Stimulated activated CD4-positive, alpha-beta T cell treated with anti-CD3 and anti-CD28 coated beads, Interleukin-15, amount 100 ng/mL, for 1 hour (primary cell): ENCODE measurements at places on chromosomes 4 and X.

DNA sequence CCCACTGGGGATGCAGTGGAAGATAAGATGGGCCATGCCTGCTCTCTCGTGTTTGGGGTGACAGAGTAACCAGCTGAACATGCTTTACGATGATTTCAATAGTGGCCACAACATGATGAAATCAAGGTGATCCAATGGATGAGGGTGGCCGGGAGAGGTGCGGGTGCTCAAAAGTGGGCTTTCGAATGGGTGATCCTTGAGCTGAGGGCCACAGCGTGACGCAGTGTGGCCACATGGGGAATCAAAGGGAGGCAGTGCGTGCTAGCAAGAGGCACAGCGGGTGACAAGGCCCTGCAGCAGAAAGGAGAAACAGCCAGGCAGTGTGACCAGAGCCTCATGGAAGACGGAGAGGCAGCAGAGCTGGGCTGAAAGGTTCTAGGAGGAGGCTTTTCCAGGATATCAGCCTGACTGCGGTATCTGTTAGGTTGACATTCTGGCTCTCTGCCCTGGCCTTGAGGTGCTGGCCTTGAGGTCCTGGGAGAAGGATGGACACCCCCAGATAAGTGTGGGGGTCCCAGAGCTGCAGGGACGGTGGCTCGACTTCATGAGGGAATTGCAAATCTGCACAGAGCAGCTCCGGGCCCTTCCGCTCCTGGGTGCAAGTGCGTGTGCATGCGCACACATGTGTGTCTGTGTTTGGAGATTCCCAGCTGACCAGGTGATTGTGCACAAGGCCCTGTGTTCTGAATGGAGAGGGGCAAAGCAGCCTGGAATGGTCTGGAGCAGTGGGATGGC, 38.0 kb upstream of the GPR78 start:
- DNase-seq = no peak

- no peak for DNase-seq
Measured at GRCh38 chr4:2277956-2278355, 16.0 kb upstream of the MXD4 start.

DNA sequence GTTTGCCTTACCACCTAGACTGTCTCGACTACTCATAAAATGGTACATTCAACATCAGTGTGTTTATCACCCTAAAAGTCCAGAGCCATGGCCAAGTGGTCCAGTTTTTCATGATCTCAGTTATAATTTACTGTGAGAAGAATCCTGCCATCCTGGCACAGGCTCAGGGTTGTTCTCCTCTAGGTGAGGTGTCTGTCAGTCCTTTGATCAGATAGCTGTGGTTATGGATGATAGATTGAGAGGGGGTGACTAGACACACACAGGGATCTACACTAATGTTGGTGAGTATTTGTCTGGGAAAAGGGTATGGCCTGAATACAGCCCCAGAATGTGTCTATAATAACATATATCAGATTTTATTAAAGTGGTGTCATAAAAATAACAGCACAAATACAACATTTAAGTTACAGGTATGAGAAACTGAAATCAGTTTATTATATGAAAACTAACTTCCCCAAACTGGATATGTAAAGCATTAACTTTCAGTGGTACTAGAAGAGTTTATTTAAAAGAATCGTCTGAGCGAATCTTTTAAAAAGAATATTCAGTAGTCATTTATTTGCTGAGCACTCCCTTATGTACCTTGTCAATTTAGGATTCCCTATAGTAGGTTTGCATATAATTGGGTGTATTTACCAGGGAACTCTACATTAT, 93.3 kb downstream of the STIM2 start:
- no peak for DNase-seq

- DNase-seq = no peak
Measured at GRCh38 chr4:137253949-137254348, 278.3 kb downstream of the PCDH18 start.

DNA sequence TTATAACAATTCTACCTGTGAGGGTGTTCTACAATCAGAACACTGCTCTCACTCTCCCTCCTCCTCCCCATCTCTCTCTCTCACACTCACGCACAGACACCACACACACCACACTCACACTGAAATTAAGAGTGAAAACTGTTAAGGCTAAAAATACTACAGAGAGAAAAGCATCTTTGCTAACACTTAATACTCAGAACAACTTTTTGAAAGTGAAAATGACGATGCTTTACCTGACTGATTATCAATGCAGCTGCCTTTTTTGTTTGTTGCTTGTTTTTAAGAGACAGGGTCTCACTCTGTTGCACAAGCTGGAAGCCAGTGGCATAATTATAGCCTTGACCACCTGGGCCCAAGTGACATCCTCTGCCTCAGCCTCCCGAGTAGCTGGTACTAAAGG, 222.4 kb downstream of the APBB2 start:
- no peak for DNase-seq

GRCh38 chr4:13920111-13920875, 292.8 kb upstream of the BOD1L1 start:
- DNase-seq = no peak

DNA sequence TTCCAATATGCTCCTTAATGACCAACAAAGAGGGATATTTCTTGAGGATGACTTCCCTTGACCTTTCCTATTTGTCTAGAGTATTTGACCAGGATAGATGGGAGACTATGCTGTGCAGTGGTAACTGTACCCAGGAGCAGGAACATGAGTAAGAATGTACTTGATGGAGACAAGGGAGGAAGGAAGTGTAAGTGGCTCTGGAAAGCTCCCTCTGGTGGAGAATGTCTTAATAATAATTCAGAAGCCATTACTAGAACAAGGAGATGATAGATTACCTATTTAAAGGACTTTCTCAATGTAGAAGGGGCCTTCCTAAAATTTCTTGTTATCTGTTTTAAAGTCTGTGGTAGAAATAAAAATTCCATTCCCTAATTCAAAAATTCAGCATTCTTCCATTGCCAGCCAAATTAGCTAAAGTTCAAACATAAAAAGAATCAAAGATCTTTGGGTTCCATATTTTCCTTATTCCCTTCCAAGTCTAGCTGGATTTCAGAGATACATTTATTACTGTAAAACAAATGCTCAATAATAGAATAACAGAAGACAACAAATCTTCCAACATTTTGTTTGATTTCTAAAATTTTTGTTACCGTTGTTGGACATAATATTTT, 83.8 kb downstream of the GRID2 start:
- DNase-seq = no peak

GRCh38 chr4:6123976-6124375, 76.4 kb downstream of the JAKMIP1 start:
- DNase-seq = no peak

DNA sequence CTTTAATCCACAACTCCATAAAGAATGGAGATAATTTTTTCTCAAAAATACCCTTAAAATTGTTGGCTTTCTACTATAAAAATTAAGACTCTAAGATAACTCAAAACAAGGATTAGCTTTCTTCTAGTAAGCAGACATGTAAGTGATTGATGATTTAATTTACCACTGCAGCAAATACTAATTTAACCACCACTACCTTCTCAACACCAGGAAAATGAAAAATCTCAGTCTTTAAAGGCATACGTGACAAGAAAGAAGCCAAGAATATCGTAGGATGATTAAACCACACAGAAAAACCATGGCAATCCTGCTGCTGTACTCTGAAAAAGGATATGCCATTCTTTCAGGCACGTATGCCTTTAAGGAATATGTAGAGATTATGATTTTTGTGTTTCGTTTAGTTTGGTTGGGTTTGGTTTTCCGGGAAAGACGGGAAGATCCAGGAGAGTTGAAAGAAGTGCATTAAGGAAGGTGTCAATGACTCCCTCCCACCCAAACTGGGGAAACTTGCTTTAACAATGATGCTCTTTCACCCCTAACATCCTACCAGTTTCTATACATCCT, 881 bp downstream of the LRCH2 start:
- no peak for DNase-seq

DNA sequence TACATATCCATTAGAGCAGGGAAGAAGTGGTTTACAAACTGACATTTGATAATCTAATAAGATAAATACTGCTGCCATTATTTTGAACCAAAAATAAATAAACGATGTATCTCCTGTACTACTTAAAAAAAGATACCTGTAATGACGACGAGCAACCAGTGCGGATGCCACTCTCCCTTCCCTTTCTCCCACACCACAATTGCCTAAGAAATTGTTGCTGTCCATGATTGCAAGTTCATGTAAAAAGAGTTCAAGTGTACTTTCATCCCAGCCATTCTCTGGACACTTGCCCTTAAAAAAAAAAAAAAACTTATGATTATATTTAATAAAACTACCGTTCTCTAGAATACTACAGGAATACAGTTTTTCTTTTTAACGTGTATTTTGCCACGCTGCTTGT, 1.4 kb downstream of the SEPSECS start:
- DNase-seq = no peak

GRCh38 chr4:143711543-143712154, 11.2 kb upstream of the FREM3 start:
- DNase-seq = no peak

GRCh38 chr4:152155070-152155469, 380.8 kb downstream of the FBXW7 start:
- no peak for DNase-seq

DNA sequence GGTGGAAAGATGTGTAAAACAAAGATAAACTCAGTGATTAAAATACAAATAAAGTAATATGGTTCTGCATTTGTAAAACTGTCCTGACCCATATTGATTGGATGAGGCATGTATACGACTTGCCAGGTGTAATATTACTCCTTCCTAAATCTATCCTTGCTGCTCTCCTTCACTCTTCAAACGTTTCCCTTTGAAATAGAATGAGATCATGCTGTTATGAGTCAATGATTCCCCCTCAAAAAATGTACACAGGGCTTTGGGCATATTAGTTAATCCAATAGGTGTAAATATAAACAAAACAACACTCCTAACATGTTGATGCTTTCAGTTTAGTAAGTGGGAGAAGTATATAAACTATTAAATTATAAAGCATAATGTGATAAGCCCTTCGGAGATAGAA, 117.4 kb upstream of the GPM6A start:
- DNase-seq = no peak

- no peak for DNase-seq
Measured at GRCh38 chr4:123599920-123600810, 203.6 kb downstream of the SPRY1 start.

DNA sequence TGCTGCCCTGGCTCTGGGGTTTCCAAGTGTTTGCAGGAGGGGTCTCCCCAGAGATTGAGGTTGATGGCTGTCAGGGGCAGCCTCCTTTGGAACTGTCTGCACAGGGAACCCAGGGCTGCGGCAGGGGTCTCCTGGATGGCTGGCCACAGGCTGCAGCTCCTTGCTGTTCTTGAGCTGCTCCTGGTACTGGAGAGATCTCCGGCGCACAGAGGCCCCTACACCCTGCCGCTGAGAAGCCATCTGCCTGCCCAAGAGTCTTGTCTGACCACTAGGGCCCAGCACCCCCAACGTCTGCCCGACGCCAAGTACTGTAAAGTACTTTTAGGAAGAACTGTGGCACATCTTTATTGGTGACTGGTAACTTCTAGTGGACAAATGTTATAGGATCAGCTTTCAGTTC, 13.5 kb downstream of the STIM2 start:
- DNase-seq = no peak

DNA sequence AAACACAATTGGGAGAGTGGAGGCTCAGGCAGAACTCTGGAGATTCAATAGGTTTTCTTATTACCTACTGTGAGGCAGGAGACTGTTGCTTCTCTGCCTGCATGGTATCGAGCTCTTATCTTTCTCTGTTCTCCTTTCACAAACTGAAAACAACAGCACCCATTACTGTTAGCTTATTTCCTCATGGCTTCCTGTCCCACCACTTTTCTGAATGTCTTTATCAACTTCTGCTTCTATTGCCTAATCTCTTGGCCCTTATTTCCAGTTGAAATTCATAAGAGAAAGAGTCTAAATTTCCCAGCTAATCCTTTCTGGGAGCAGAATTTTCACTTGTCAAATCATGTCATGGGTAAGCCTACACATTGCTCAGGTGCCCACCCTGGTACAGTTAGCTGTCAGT, 46.8 kb upstream of the NDST3 start:
- DNase-seq = no peak

GRCh38 chrX:19909761-19910160, 22.4 kb upstream of the SH3KBP1 start:
- no peak for DNase-seq

DNA sequence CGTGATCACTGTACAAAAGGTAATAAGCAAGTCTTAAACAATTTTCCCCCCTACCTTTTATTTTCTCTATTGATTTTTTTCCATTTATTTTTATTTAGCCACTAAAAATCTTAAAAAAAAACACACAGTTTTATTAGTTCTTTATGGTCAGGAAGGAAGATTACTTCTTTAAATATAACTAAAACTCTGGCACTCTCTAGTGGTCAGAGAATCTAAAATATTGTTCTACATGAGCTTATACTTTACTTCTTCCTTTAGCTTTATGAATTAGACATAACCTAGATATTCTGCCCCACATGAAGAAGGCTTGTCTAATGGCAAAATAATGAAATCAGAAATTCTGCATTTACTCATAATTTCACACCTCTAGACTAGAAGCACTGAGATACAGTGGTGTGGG, 135.2 kb downstream of the PDE5A start:
- no peak for DNase-seq

DNA sequence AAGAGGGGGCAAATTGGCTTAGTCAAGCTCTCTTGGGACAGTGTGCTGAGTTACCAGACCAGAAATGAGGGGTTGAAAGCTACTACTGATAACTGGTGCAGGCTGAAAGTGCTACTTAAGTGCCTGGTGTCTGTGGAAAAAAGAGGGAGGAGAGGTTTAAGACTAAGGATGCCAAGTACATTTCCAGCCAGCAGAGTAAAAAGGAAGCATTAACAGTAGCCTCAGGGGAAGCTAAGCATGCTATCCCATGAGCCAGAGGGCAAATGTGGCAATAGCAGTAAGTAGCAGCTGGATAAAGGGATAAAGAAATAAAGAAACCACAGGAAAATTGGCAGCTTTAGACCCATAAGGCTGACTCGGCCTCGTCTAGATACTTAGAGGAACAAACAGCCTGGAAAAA, 196.3 kb upstream of the MAB21L2 start:
- no peak for DNase-seq

GRCh38 chrX:150081076-150081475, 142.8 kb upstream of the EOLA2 start:
- DNase-seq = no peak

GRCh38 chrX:45747905-45748304, 547.2 kb upstream of the DIPK2B start:
- no peak for DNase-seq

GRCh38 chr4:82988323-82988832, 22.2 kb downstream of the LIN54 start:
- DNase-seq = no peak

DNA sequence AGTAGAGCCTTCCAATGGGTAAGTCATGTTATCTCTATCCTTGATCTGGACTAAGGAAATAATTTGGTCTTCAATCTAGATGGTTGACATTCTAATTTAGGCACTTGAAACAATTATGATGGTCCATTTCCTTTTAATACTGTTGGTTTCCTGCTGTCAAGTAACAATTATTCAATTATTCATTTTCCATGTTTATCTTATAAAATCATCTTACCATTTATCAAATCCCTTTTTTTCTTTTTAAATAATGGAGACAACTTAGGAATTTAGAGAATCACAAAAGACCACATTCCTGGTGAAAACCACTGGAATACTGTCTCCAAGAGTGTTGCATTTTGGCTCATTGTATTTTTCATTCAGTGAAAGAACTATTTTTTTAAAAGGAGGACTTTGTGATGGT, 148.7 kb upstream of the CTSO start:
- DNase-seq = no peak

- no peak for DNase-seq
Measured at GRCh38 chr4:5588046-5588445, 120.3 kb downstream of the EVC2 start.
